GM13976 (cell line): ENCODE measurements at places on chromosomes 6 and 20.
A peak's percentile ranks its signal among the peaks of the same experiment; 100 is the strongest.

GRCh38 chr6:70675822-70676221, 8.1 kb downstream of the SMAP1 start:
- DNase-seq: no peak

DNA sequence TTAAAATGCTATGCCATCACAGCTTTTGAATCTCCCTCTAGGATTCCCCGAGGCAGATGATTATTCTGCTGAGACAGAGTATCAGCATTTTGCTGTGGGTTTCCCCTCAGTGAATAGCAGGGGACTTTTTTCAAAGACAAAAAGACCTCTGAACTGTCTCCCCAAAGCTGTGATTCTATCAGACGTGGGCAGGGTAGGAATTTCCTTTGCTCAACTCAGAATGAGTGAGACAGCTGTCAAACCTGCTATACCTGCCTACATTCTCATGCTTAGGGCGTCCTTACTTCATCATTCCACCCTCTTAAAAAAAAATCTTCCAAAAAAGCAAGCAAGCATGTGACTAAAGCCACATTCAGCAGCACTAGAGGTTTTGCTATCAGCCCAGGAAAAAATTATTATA, 147.6 kb upstream of the FAM83B start:
- peak; percentile 34 for DNase-seq

DNA sequence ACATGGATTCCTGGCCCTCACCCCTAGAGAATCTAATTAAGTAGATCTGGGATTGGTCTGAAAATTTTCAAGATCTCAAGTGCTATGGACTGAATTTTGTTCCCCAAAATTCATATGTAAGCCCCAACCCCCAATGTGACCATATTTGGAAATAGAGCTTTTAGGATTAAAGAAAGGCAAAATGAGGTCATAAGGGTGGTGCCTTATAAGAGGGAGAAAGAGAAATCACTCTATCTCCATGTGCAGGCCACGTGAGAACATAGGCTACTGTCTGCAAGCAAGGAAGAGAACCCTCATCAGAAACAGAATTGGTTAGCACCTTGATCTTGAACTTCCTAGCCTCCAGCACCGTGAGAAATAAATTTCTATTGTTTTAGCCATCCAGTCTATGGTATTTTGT, 8.5 kb upstream of the DSE start:
- no peak for DNase-seq

GRCh38 chr6:45420083-45420908, 42.6 kb upstream of the SUPT3H start:
- peak; percentile 20 for DNase-seq

DNA sequence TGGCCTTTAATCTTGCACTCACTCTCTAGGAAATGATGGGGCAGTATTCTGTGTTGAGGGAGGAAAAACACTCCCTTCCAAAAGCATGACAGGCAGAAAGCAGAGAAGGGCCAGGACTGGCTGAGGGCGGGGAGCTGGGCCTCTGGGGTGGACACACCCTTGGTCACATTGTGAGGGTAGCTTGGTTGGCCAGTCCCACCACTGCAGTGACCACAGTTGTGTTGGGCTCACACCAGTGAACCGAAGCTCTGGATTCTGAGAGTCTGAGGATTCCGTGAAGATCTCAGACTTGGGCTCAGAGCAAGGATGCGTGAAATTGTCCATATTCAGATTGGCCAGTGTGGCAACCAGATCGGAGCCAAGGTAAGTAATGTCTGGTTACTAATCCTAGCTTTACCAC, at the start of gene TUBB1:
Gene TUBB1, plus strand, starts transcription at position 213 of the 400 bp plus-strand sequence. Its CDS starts 94 bp downstream, at position 307.
- DNase-seq: no peak
